Endodermal cell (in vitro differentiated cells): ENCODE measurements at places on chromosomes 7 and 10.

DNA sequence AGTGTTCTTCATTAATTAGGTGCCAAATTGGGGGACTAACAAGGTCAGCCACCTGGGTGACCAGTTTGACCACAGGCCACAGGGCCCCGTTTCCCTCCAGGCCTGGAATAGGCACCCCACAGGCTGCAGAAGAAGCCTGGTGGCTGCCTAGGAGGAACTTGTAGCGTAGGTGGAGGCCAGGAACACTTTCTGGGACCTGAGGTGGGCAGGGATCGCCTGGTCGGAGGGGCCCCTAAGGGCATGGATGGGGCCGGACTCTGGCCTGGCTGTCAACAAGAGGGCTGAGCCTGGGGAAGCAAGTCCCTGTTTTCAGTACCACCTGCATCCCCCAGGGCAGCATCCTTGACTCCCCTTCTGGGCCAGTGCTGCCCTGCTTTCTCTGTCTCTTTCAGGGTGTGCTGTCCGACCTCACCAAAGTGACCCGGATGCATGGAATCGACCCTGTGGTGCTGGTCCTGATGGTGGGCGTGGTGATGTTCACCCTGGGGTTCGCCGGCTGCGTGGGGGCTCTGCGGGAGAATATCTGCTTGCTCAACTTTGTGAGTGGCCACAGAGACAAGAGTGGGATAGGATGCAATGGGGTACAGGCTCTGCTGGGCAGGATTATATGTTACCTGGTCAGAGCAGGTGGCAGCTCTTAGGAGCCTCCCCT lies 30.7 kb upstream of the SH2D4B start:
- H3K36me3 ChIP-seq, result peaks cover 45% of the 10 kb centered on the region
- peaks cover 26% of the 10 kb centered on the region for H3K4me1 ChIP-seq
- no peak for DNase-seq
- no peaks in the 10 kb centered on the region for H3K27me3 ChIP-seq

DNA sequence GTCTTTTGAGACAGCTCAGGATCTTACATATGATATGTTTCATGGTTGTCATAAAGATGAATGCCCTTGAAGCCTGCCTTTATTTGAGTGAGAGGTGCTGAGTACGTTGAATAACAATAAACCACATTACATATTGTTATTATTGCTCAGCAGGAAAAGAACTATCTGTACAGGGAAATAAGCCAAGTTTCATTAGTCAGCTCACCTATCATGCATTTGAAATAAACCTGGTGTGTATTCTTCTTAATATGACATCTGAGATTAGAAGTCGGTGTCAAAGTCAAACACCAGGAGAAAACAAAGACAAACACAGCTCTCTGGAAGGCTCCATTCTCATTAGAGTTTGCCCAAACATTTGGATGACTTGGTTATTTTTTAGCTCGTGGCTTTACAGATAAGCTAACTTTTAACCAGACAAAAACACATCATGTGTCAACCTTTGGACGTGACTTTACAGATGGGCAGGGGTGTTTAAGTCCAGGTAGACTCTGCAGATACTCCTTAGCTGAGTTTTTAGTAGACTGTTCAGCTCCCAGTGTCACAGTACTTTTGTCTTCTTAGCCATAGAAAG lies 71.2 kb upstream of the AOAH start:
- no peak for DNase-seq
- no peaks in the 10 kb centered on the region for H3K27me3 ChIP-seq
- H3K4me3 ChIP-seq, result no peak overlapping the region
- no peaks in the 10 kb centered on the region for H3K36me3 ChIP-seq

GRCh38 chr7:31345421-31345820 lies 4.9 kb upstream of the NEUROD6 start:
- no peak overlapping the region for H3K4me3 ChIP-seq
- H3K4me1 ChIP-seq, result peaks cover 3% of the 10 kb centered on the region
- no peaks in the 10 kb centered on the region for H3K27me3 ChIP-seq
- H3K36me3 ChIP-seq, result no peaks in the 10 kb centered on the region
- no peak for DNase-seq

DNA sequence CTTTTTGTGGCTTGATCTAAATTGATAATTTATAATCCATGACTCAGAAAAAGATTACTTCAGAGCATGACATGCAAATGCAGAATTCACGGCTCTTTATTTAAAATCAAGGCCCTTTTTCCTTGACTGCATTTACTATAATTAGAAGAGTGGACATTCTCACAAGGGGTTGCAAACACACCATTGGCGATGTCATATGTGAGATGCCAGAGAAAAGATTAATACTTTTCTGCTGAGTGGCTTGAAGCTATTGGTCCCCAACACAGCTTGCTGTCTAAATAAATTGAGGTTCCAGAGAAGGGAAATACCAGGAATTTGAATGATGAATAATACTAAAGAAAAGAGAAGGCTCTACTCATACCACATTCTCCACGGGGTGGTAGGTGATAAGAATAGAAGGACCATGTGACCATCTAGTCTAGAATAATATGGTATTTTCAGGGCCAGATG lies 78.7 kb upstream of the ARID5B start:
- no peak overlapping the region for H3K27ac ChIP-seq
- H3K4me3 ChIP-seq, result no peak overlapping the region
- H3K27me3 ChIP-seq, result no peaks in the 10 kb centered on the region
- H3K36me3 ChIP-seq, result no peaks in the 10 kb centered on the region
- no peaks in the 10 kb centered on the region for H3K4me1 ChIP-seq
- no peak for DNase-seq

DNA sequence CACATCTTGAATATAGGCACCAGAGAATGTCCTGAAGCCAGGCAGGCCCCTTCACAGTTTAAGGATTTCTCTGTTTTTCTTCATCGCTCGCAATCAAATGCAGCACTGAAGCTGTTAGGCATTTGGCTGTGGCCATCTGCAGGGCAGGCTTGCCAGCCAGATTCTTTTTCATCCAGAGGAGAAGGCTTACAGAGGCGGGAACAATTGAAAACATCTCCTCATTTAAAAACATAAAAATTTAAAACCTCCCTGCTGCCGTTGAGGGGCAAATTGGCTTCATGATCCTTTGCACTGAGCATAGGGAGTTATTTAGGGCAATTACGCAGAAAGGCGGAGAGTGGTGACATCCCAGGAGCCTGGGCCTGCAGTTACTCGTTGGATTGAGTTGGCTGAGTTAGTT lies 500.0 kb downstream of the TYW1 start:
- H3K36me3 ChIP-seq, result no peaks in the 10 kb centered on the region
- no peak for DNase-seq
- H3K27me3 ChIP-seq, result no peaks in the 10 kb centered on the region
- H3K4me1 ChIP-seq, result no peaks in the 10 kb centered on the region
